ENCODE measurements at places on chromosomes 16 and 17.

GRCh38 chr17:12600349-12600748 lies 65.3 kb upstream of the MYOCD start:
- no peak for DNase-seq

DNA sequence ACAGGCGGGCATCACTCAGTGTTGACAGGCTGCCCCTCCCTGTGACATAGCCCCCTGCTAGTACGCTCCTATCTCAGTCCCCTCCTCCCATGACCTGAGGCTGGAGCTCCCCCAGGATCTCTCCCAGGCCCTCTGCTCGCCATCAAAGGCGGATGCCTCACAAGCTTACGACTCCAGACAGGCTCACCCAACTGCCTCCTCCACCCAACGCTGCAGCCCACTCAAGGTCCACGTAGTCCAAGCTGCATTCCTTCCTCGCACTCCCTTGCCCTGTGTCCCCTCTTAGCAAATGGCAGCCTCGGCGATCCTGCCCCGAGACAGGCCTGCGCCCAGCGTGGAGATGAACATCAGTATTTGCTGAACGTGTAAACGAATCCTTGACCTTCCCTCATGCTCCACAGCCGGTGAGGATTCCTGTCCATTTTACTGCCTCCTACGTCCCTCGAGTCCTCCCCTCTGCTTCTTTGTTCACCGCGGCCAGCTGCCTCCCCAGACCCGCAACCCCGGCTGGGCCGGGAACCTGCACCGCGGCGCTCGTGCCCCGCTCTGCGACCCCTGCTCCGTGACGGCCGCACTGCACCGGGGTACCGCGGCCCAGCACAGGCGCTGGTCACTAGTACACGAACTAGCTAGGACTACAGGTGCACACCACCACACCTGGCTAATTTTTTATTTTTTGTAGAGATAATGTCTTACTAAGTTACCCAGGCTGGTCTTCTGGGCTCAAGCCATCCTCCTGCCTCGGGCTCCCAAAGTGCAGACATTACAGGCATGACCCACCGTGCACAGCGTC lies 838 bp upstream of the TMEM97 start:
- DNase-seq, result no peak

DNA sequence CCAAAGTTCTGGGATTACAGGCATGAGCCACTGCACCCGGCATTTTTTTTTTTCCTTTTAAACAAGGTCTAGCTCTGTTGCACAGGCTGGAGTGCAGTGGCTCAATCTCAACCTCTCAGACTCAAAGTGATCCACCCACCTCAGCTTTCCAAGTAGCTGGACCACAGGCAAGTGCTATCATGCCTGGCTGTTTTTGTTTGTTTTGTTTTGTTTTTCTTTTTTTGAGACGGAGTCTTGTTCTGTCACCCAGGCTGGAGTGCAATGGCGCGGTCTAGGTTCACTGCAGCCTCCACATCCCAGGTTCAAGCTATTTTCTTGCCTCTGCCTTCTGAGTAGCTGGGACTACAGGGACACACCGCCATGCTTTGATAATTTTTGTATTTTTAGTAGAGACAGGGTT lies 19.1 kb upstream of the ZC3H7A start:
- no peak for DNase-seq

DNA sequence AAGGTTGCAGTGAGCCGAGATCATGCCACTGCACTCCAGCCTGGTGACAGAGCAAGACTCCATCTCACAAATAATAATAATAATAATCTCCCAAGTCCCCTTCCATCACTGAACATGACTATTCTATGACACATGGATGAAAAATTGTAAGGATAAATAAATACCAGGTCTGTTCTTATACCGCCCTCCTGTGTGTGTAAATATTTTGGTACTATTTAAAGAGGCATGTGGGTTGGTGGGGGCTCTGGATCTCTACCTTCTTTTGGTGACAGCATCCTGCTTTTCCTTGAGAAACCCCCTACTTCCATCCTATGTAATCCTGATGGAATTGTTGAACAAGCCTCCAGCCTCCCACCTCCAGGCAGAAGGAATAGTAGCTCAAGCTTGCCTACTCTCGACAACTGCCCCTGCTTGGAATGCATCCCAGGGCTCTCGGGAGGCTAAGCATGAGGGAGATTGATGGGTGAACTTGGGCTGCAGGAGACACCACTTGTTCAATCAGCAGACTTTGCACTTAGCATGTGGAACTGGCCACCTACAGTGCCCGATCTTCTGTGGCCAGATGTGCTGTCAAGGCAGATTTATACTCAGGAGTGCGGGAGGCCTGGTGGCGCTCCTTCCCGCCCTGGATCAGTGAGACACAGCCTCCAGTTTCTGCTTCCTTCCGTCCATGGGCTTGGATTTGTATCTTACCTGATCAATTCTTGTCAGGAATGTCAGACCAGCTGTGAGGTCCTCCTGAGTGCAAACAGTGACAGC lies 287.4 kb downstream of the SLC39A11 start:
- DNase-seq, result no peak

DNA sequence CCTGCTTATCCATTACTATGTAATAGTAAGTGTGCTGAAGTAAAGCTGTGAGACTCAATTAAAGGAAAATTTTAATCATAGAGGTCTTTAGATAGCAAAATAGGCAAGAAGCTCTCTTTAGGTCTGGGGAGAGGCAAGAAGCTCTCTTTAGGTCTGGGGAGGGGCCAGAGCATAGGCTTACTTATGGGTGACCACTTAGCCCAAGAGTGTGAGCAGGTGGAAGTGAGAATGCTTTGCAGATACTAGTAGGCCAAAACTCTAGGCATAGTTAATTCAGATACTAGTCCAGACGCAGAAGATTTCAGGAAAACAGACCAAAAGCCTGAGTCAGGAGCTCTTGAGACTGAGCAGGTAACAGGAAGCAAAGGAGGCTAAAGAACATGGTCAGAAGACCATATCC lies 49.6 kb downstream of the GLG1 start:
- no peak for DNase-seq

DNA sequence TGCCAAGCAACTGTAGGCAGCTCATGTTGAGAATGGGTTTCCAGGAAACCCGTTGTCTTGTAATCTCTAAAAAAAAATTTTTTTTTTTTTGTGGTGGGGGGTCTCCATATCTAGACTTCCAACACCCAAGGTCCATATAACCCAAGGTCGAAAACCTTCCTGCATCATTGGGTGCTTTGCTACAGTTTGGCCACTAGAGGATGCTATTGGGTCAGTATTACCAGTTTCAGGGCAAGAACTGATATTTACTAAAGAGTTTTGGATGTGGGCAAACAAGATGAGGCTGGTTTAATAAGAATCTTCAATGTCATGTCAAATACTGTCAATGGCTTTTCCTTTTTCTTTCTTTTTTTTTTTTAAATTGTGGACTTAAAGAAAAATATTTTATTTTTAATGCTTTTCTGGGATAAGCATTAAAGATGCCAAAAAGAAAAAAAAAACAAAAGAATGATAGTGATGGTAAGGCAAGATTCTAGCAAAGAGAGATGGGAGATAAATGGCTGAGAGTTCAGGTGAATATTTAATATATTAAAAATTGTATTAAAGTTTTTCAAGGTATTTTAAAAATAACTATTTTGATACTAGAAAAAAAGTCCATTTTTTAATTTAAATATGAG lies 62.2 kb downstream of the DHRS7C start:
- peak; percentile 2 for DNase-seq

- DNase-seq, result peak; percentile 17
These were observed 22.4 kb downstream of the MIS12 start for GRCh38 chr17:5508810-5509209.

- no peak for DNase-seq
These were observed 35.3 kb downstream of the TMEM235 start for GRCh38 chr17:78266771-78267170.

GRCh38 chr16:8963821-8964441 lies at the start of gene USP7:
USP7 (minus strand) TSS chr16:8963906; CDS start chr16:8963285, 621 bp downstream.
- DNase-seq, result peak; percentile 64

DNA sequence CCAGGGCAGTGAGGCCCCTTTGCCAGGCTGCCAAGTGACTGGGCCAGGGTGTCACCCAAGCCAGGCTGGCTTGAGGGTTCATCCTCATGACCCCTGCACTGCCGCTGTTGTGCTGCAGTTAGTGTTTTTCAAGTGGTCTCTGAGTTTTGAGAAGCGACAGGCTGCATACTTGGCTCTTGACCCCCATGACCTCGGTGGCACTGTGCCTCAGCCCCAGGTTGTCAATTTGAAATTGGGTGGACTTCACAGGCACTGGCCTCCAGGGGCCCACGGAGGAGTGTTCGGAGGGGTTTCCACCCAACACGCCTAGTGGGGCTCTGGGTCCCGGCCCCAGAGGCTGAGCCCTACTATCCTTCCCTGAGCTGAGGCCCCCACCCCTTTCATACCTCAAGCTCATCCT lies 42.7 kb downstream of the DHRS7B start:
- DNase-seq, result no peak

DNA sequence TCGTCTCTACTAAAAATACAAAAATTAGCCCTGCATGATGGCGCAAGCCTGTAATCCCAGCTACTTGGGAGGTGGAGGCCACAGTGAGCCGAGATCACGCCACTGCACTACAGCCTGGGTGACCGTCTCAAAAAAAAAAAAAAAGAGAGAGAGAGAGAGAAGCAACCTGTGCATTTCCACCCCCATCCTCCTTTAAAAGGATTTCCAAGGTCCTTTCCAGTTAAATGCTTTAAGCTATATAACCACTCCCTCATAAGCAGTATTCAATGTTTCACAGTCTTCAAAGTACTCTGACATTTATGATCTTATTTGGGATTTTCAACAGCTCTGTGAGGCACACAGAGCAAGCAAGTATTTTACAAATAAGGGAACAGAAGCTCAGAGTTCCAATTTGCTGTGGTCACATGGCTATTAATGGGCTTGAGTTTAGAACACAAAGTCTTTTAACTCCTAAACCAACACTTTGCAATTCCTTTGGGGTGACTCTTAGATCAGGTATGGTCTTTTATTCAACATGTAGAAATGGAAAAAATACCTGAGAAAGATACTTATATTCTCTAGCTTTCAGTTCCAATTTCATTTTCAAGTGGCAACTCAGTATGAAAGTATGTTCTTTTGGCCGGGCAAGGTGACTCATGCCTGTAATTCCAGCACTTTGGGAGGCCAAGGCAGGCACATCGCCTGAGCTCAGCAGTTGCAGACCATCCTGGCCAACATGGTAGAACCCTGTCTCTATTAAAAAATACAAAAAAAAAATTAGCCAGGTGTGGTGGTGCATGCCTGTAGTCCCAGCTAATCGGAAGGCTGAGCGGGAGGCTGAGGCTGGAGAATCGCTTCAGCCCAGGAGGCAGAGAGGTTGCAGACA lies 31.3 kb downstream of the SPOP start:
- DNase-seq, result no peak

DNA sequence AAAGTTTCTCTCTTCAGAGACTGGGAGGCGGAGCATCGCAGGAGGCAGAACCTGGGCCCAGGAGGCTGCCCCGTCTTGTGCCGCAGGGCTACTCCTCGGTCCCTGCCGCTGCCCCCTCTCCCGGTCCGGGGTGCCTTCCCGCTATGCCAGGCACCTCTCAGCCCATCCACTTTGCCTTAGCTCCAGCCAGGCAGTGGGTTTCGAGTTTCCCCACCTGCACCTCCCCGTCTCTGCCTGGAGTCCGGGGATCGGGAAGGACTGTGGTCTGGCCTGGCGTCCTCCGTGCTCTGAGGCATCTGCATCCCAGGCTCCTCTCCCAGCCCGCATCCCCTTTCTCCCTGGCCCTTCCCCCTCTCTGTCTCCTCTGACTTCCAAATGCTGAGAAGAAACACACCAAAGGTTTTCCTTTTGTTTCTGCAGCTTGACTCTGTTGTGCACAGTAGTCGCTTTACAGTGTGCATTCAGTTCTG lies 26.8 kb upstream of the PIK3R6 start:
- no peak for DNase-seq
